Kidney epithelial cell (primary cell): ENCODE measurements at places on chromosomes 7 and 10. TPM values are rescaled to one million over a fixed set of nuclear protein-coding genes. Genes with fewer than 3 reads are reported as not detected.

- DNase-seq: no peak
Measured at GRCh38 chr7:4959893-4960292, 906 bp upstream of the MMD2 start.

DNA sequence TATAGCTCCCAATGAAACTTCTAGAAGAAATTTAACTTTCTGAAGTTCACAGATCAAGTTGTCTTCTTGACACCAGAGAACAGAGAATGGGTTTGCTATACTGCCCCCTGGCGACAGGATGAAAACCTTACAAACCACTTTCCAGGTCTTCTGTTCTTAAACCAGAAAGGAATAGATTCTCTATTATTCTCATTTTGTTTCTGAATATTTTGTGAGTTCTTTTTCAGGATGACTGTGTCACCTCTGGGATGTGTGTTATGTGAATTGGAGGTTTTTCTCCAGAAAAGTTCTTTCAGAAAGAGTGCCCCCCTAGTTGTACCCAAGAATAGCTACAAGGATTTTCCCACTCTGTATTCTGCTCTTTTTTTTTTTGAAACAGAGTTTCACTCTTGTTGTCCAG lies 6.3 kb downstream of the IFT22 start:
- no peak for DNase-seq

GRCh38 chr10:107733328-107734130 lies 569.0 kb upstream of the SORCS1 start:
- DNase-seq: no peak

DNA sequence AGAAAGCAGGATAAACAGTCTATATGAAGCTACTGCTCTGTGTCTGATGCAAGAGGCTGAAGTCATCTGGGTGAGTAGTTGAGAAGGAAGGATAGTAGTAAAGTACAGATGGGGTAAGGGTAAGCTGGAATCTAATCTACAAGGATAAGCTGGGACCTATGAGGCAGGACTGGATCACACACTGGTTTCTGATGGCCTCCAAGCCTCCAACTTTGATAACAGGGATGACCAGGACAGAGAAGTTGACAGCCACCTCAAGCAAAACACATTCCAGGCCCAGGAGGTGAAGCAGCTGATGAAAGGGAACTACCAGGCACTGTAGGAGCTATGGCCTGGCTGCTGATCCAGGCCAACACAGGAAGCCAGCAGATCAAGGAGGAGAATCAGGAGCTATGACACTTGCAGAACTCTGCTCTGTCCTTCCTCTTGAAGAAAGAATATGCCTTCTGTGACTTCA lies 278.1 kb upstream of the TMEM229A start:
- no peak for DNase-seq

DNA sequence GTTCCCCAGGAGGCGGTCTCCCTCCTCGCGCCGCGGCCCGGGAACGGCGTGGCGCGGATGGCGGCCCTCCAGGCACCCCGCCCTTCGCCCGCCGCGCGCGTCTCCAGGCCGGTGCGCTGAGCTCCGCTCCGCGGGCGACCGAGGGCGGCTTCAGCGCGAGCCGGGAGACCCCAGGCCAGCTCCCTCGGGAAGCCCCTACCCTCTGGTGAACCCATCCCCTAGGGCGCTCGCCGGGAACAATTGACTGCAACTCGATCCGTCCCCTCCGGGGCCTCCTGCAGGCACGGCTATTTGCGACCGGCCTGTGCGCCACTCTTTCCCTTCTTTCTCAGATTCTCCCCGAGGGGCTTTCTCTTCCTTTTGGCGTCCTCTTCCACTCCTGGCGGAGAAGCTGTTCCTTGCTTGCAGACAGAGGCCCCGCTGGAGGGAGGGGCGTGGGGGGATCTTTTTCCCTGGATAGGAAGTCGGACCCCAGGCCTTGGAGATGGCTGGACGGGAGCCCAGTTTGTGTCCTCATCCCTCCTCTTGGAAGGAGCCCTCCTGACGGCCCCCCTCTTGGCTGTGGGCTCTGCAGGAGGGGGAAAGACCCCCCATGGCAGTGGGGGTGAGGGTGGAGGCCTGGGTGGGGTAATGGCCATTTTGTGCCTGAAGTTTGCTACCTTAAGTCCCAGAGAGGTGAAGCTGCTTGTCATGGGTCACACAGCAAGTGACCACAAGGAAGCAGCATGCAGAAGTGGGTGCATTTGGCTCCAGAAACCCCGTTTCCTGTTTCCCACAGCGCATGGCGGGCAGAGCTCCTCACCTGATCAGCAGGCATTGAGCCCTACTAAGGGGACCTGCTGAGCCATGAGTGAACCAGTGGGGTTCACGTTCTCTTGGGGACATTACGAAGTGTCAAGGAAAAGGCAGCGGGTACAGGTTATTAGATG lies 171.2 kb upstream of the TNRC18 start:
- no peak for DNase-seq

- DNase-seq: no peak
Measured at GRCh38 chr10:76411729-76412435, 980.5 kb downstream of the LRMDA start.

DNA sequence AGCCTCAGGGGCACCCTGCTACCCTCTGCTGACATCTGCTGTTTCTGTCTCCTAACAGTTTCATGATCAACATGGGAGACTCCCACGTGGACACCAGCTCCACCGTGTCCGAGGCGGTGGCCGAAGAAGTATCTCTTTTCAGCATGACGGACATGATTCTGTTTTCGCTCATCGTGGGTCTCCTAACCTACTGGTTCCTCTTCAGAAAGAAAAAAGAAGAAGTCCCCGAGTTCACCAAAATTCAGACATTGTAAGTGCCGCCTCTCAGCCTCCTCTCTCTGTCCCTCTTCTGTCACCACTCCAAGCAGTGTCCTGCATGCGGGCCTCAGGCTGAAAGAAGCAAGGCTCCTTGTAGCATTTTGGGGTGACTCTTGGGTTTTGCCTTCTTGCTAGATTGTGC lies 39.0 kb downstream of the POR start:
- DNase-seq: no peak

DNA sequence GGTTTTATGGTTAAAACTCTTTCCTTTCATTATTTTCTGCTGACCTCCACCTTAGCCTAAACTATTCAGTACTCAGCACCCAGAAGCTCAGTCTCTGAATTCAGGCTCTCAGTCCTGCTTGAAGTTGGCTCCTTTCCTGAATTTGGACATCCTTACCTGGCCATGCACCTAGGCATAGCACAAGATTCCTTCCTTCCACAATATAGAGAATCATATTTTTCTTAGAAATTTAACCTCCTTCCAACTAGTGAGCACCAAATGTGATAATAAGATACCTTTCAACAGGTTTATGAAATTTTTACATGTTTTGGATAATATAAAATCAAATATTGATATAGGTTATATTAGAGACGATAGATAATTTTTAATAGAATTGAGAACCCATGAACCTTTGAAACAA lies 905.6 kb upstream of the GHITM start:
- no peak for DNase-seq

DNA sequence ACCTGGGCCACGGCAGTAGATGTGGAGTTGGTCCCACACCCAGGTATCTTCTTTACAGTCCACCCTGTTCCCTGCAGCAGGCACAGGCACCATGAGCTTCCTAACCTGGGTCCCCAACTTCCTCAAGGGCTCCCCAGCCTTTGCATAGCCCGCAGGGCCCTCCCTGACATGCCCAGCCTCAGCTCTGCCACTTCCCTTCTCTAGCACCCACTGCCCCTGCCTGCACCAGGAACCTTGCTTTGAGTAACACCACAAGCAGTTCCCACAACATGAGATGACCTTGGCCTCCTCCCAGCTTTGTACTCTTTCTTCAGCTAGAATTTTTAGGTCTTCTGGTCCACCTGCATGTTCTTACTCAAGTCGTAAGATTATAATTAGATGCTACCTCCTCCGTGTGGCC lies 92.2 kb upstream of the ZPBP start:
- DNase-seq: no peak

- no peak for DNase-seq
Measured at GRCh38 chr10:97916586-97916985, 66.9 kb downstream of the GOLGA7B start.

DNA sequence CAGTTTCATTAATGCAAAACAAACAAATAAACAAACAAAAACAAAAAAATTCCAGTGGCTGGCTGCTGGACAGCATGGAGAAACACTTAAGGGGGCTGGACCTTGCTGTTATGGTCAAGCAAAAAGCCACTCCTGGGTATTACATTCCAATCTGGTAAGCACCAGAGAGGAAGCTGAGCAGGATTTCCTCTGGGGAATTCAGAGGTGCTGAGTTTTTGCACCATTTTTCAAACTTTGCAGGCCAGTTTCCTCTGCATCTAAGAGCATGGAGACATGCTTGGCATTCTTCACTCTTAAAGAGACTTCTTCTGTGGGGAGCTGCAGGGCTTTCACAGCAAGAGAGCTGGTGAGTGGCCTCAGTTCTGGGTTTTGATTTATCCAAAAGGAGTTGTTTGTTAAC lies 84.5 kb downstream of the FZD1 start:
- no peak for DNase-seq

- no peak for DNase-seq
Measured at GRCh38 chr7:70063927-70064326, 465.7 kb downstream of the AUTS2 start.

- DNase-seq: no peak
Measured at GRCh38 chr10:74424565-74424964, 273.5 kb downstream of the ADK start.

- no peak for DNase-seq
Measured at GRCh38 chr7:13115157-13115772, 427.8 kb downstream of the ARL4A start.

GRCh38 chr10:14617852-14618251 lies 156.8 kb downstream of the FAM107B start:
- DNase-seq: no peak

DNA sequence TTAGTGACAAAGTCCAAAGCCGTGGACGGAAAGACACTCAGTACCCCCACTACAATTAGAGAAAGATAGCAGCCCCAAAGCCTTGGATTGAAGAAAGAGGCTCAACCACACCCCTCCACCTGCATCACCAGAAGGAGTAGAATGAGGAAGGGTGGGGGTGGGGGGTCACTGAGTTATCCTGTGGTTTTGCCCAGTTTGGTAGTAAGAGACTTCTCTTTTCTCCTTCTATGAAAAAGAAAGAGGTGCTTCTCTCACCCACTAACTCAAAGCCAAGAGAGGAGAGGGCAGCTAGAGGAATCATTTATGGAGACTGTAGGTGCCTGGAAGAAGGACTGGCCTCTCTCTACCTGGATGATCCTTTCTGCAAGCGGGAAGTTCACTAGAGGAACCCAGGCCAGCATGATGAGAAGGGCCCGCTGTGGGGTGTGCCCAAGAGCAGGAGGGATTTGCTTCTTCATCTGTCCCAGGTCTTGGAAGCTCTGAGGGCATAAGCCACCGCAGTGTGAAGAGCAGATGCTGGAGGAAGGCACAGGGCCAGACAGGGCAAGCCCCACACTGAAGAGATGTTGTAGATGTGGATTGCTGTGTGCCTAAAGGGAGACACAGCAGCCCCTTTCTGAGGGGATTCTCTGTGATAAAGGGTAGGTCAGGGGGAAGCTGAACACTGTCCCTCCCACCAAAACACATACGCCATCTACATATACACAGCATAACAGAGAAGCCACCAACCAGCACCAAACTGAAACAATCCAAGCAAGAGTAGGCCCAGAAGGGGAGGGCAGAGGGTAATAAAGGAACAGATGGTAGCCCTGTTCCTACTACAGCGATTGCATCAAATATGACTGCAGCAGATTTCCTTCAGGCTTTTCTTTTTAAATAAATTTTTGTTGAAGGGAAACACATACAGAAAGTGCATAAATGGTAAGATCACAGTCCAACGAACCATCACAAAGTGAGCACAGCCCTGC lies 25.8 kb upstream of the LANCL2 start:
- no peak for DNase-seq

DNA sequence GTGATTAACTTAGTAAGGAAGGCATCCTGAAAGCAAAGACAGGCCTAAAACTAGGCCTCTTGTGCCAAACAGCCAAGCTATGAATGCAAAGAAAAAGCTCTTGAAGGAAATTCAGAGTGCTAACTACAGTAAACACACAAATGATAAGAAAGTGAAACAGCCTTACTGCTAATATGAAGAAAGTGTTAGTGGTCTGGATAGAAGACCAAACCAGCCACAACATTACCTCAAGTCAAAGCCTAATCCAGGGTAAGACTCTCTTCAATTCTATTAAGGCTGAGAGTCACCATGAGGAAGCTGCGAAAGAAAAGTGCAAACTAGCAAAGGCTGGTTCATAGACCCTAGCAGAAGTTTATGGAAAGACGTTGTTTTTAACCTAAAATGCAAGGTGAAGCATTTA lies 66.0 kb downstream of the IPMK start:
- no peak for DNase-seq

Gene SPRN
- 0.55 and 2.1 TPM in 2 replicates for total RNA-seq

Gene KCNMA1
- 18.9 and 23.6 TPM in 2 replicates for total RNA-seq

Gene DLG5
- 35.9 and 42.1 TPM in 2 replicates for total RNA-seq

Gene SLC26A3
- not detected in 2 replicates for total RNA-seq

Gene HGF
- total RNA-seq: not detected in 2 replicates

Gene ZNF239
- total RNA-seq: 7.3 and 8.4 TPM in 2 replicates

Gene GPNMB
- 33.5 and 36.1 TPM in 2 replicates for total RNA-seq

Gene HMX3
- total RNA-seq: 0.08 TPM in 1 of 2 replicates, not detected in the other

Gene KAZALD1
- total RNA-seq: 2.0 and 4.8 TPM in 2 replicates

Gene DGKB
- total RNA-seq: 0.41 TPM in 1 of 2 replicates, not detected in the other

Gene GOLGA7B
- 1.2 and 2.7 TPM in 2 replicates for total RNA-seq

Gene PNLIPRP2
- total RNA-seq: not detected in 2 replicates

Gene VWDE
- total RNA-seq: 1.4 and 3.3 TPM in 2 replicates

Gene SLK
- 31.4 and 35.8 TPM in 2 replicates for total RNA-seq

Gene TPK1
- total RNA-seq: 3.8 and 4.0 TPM in 2 replicates
